ENCODE measurements at places on chromosomes 5 and 9.
A peak's percentile ranks its signal among the peaks of the same experiment; 100 is the strongest.

- no peak for DNase-seq
Measured at GRCh38 chr9:20373263-20373662, 249.0 kb downstream of the MLLT3 start.

DNA sequence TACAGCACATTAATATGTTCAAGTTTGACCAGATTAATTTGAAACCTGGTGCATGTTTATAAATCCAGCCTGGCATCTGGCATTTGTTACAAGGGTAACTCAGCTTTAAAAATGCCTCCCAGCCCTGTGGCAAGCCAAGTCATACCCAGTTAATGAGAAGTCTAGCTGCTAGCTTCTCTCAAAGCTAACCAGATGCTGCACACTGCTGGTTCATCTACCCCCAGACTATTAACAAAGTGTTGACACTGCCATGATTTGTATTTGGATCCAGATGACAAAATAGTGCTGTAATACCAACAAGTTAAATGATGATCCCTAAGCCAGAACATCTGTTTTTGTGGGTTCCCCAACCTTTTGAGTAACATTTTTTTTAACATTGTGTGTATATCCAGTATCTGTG is 573.7 kb upstream of the DAB2 start:
- DNase-seq, result no peak

DNA sequence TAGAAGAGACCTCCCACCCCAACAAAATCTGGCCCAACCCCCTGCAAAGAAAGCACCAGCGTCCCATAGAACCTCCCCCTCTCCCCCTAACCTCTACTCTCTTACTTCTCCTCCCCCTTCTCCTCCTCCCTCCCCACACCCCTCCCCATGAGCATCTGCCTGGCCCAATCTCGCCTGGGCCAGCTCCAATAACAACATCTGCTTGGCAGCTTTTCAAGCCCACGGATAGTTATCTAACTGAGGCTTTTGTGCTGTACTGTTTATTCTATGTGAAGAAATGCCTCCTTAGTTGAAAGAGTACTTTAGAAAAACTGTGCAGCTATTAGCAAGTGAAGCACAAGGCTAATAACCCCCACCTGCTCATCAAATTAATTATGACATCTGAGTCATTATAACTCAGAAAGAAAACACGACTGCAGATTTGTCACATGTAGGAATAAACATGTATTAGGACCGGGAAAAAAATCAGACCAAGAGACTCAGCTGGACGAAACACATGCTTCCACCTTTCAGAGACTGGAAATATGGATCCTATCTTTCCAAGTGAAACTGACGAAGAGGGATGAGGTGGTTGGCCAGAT is 42.8 kb downstream of the NFIB start:
- no peak for DNase-seq

GRCh38 chr5:158886957-158887356 is 212.8 kb downstream of the EBF1 start:
- no peak for DNase-seq

DNA sequence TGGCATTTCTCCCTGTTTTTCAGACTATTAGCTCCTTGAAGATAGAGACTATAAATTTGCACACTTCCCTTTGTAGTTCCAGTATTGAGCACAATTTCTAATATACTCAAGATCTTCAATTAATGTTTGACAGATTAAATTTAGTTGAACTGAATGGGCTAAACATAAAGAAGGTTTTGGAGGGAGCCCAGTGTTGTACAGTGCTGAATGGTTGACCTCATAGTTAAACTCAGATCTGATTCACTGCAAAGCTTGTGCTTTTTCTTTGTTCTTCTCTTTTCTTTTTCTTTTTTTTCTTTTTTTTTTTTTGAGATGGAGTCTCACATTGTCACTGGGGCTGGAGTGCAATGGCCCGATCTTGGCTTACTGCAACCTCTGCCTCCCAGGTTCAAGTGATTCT is 411.7 kb upstream of the ZNF462 start:
- DNase-seq, result no peak

GRCh38 chr5:67620424-67621397 is 424.1 kb upstream of the CD180 start:
- no peak for DNase-seq

DNA sequence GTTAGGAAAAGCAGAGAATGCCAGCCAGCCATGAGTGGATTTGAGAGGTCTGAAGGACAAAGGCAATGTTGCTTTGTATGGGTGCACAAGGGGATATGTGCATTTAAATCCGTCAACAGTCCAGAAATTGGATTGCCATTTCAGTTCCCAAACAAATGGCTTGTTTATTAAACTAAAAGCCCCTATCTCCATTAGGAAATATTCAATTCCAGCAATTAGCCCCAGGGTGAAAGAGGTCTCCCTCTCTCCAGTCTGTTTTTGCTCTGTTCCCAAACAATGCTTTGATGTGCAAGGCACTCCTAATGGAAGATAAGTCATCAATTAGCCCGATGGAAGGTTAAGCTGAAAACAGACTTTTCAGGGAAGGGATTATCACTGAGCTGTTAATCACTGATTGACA is 101.3 kb downstream of the C9orf152 start:
- no peak for DNase-seq

GRCh38 chr5:89241186-89241585 is 358.2 kb upstream of the MEF2C start:
- DNase-seq, result no peak

DNA sequence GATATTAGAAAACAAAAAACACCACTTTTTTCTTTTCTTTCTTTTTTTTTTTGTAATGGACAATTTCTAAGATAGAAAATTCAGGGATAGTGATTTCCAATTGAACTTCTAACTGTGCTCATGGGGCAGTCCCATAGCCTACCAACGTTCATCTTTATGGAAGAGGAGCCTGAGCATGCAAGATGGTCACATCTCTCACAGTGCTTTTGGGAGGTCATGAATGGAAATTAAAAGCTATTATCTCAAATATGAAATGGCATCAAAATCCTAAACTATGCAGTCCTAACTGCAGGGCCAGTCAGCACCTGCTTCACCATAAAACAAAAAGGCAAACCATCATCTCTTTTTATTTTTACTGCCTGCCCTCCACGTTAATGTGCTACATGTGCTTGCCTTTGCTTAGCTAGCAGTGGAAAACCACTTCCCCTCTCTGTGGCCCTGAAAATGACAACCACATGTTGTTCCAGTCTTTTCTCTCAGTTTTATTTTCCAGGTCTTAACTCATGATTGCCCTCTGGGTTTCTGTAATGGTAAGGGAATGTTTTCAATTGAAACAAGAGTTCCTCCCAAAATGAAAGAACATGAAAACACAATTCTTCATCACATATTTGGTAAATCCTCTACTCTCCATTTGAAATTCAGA is 16.7 kb downstream of the IFNB1 start:
- DNase-seq, result peak; percentile 12

DNA sequence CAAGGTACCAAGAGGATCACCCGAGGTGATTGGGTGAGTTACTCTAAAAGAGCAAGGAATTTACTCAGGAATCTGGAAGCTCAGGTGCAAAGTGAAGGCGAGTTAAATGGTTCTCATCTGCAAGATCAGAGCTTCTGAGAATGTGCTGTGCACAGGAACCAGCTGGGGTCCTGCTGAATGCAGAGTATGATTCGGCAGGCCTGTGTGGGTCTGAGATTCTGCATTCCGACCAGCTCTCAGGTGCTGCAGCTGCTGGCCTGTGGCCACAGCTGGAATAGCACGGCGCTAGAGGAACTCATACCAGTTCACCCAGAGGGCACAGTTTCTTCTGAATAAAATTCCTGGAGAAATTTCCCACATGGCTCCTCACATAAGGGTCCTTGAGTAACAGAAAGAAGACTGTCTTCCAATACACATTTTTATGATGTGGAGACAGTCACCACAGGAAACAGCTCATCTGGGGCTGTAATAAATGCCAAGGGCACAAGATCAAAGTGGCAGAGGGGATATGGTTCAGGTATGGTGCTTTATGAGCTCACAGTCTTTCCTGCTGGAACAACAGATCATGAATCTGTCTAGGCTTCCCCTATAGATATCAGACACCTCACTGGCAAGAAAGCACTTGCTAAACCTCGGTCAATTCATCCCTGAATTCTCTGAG is 83.9 kb downstream of the PTPN3 start:
- DNase-seq, result no peak

GRCh38 chr9:107866711-107867311 is 377.2 kb upstream of the KLF4 start:
- DNase-seq, result no peak

DNA sequence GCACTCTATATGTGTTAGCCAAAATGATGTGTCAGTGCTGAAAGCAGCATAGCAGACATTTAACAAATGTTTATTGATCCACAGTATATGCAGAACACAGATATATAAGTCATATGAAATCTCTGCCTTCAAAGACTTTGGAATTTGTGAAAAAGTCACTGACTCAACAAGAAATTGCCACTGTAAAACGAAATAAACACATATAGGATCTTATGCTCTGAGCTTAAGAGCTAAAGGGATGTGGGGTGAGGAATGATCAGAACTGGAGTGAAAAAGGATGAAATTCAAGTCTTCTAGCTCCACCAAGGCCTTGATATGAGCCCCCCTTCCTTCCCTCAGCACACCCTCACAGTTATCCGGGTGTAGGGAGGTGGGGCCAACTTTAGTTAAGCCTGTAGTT is 49.9 kb downstream of the PLAC8L1 start:
- DNase-seq, result no peak

DNA sequence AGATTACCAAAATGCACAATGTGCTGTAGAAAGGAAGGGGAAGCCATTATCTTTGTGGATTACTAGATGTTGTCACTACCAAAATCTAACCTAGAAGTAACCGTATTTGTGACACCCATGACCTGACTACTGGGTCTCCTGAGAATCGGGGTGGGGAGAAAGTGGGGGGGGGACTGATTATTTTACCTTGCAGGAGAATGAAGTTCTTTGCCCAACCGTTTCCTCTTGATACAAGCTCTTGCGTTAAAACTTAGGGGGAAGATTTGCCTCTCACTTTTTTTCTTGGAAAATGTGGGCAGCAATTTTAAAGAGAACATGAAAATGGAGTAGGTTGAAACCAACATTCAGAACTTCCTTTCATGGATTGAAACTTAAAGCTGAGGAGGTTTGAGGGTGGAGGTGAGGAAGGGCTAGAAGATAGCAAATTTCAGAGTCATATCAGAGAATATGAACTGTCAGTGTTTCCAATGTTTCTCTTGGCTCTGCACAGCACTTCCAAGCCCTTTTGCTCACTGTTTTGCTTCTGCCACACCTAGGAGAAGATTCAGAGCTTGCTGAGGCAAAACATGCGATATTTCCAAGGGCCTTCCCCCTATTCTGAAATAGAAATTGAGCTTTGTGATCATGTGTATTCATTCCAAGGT is 280.8 kb downstream of the AOPEP start:
- no peak for DNase-seq

GRCh38 chr9:132942541-132943182 is 1.8 kb downstream of the TSC1 start:
- no peak for DNase-seq

DNA sequence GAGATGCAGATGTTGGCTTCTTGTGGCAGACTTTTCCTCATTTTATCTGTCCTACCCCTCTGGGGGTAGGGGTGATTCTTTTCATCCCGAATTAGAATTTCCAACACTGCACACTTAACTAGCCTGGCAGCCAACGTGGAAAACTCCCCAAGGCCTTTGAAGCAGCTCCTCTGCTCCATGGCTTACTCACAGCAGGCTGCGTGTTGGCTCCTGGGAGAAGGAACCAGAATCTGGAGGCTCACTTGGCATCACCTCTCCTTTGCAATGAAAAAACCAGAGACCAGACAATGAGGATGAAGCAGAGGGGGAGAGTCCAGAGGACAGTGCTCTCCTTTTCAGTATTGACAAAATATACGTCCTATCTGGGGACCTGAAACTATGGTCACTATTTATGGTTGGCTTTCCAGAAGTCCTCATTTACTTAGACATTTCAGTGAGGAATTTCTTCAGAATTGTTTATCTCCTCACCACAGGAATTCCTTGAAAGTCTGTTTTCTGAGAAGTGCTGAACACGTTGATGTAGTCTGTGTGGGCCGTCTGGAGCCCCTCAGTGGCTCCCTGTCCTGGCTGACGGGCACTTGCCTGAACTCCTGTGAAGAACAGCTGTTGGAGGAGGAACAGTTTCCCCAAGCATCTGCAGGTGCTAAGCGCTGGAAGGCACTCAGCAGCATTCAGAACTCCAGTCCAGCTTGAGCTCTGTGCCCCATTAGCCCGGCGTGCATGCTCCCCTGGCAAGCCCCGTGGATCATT is 231.3 kb downstream of the RFK start:
- no peak for DNase-seq

DNA sequence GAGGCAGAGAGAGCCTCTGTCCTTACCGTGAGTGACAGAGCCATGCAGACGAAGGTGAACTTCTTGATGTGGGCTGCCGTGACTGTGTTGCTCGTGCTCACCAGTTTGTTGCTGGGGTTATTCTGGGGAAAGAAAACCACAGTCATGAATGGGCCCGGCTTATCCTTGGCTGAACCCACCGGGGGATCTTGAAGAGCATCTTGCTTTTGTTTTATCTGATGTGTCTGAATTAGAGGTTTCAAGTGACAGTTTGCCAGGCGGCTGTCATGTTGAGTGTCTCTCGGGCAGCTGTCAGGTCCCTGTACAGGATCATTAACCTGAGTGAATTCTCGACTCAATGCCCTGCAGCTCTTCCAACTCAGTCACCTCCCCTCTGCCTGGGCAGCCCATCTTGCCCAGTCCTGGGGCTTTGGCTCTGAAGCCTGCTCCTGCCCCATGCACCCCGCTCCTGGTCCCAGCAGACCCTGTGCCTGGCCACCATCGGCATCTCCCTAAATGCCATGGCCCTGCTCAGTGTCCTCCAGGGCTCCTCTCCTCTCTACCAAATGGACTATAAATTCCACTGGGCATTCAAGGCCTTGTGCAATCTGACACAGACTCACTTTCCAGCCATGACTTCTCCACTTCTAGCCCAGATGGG is 77.4 kb downstream of the OTULIN start:
- no peak for DNase-seq

DNA sequence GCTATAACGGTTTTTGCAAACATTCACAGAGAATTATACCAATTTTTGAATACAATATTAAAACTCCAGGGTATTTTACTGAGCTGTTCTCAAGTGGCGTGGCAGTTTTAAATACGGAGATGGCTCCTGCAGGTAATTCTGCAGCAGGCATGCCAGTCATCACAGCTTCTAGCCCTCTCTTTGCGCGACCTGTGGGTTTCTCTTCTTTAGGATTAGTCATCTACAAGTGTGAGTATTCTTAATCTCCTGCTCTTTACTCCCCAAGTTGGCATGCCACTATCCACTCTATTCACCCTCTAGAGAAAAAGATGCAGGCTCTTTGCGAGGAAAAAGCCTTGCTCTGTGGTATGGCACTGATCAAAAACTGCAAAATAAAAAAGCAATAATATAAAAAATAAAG is 43.9 kb downstream of the ANKRD31 start:
- DNase-seq, result no peak

DNA sequence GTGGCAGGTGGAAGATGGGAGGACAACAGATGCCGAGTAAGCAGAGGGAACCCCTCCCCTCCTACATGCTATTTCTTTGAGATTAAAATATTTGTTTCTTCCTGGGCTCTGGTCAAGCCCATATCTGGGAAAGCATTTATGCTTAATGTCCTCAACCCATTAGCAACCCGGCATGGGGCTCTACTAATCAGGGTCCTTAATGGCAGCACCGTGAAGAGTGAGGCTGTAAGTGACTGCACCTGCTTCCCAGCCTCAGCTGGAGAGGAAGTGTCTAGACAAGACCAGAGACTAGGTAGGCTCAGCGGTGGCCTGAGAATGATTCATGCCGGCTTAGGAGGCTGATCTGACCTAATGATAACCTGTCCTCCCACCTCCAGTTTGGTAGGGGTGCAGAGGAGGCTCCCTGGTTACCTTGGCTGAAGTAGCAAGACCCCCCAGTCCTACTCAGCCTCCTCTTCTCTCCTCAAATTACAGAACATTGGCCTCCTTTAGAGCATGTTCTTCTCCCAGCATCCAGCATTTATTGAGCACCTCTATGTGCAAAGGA is 61.3 kb upstream of the HSPA9 start:
- no peak for DNase-seq

- DNase-seq, result no peak
Measured at GRCh38 chr5:148970228-148970627, 92.6 kb downstream of the SH3TC2 start.
